NCI-H2081 (cell line): ENCODE measurements at places on chromosomes 12 and 14.

GRCh38 chr12:112347581-112347982 is 34.6 kb downstream of the HECTD4 start:
- no peak for DNase-seq

- peak; percentile 9 for DNase-seq
Observed at GRCh38 chr14:77654001-77654441, 37.6 kb upstream of the SPTLC2 start.

DNA sequence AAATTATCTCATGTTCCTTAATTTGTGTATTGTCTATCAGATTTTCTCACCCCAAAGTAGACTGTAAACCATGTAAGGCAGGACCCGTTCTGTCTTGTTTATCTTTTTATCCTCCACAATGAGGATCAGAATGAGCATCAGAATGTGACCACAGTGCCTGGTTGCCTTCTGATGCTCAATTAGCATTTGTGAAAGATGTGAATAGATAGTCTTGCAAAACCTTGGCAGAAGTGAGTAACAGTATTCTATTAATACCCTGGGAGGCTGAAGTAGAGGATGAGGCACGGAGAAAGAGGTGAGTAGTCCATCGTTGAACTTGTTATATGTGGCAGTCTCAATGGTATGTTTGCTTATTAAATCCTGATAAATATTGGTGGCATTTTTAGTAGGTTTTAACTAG is 781.4 kb downstream of the NRXN3 start:
- no peak for DNase-seq

DNA sequence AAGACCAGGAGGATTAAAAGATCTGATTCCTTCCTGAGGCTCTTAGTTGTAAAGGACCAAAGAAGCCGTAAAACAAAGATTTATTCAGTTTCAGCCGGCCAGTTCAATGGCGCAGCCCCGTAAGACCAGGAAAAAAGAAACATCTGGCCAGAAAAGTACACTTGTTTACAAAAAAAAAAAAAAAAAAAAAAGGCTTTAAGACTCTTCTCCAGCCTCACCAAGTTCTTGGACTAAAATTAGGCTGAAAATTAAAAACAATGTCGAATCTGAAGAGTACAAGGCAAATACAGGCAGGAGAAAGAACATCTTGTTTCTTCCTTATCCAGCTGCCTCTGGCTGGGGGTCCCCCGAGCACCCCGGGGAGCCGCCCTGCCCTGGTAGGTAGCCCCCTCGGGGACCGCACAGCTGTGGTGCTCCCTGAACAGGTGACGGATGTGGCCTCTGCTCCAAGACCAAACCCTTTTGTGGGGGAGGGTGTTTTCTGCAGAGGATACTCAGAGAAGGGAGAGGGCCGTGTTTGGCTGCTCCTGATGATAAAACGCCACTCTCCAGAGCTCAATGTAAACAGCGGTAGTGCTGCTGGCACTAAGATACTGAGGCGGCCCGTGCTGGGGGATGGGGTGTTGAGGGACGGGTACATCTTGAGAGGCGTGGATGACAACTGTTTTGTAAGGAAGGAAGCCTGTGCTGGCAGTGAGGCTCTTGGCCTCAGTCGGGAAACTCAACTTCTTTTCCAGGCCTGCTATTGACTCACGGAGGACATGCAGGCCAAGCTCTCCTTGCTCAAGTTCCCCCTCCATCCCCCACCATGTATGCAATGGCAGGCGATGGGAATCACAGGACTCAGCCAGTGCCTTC is 201.0 kb upstream of the DIO3 start:
- no peak for DNase-seq

DNA sequence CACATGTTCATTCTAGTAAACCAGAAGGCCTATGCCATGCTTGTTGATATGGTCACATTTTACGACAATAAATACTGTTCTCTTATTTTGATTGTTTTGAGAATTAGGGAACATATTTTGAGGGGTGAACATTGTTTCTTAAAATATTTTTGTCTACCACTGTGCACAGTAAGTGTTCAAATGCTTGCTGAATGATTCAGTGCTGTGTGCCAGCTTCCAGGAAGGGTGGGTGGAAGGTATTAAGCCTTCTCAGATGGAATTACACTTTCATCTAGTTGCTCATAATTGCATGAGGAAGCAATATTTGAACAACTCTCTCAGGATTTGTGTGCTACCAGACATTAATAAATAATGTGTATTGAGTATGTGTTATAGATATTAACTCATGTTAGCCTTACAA is 15.5 kb upstream of the TMX1 start:
- DNase-seq, result no peak

DNA sequence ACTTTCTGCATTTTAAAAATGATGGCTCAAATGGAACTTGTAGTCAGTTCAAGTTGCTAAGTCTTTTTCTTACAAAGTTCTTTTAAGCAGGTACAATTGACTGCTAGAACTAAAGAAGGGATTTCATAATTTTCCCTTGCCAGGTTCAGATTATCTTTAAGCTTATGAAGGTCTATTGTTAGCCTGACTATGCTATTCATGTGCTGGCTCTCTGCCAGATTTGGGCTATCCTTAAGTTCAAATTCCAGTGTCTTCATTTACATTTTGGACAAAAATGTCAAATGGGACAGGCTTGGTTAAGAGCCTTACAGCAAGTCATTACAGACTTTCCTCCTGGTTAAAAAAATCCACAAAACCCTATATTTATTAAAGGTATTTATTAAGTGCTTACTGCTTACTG is 42.3 kb downstream of the INSM2 start:
- no peak for DNase-seq
